ENCODE measurements at places on chromosomes 4 and X.

DNA sequence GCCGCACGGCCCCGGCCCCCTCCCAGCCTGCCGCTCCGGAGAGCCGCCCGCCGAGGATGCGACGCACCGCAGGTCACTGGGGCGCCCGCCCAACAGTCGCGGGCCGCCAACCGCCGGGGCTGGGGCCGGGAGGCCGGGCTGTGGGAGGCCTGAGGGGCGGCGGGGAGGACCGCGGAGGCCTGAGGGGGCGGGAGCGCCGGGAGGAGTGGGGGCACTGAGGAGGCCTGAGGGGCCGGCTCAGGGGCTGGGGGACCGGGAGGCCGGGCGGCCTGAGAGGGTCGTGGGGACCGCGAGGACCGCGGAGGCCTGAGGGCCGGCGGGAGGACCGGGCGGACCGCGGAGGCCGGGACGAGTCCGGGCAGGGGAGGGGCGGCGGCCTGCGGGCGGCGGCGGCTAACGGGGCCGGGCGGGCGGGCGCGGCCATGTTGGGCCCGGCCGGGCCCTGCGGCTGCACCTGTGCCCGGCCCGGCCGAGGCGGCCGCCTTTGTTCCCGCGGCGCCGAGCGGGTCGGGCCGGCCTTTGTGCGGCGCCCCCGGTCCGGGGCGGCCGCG lies 353 bp downstream of the NSD2 start:
- peak overlapping the region; percentile 59 for H3K27ac ChIP-seq
- H3K4me1 ChIP-seq: peaks cover 17% of the 10 kb centered on the region
- peak overlapping the region; percentile 86 for H3K4me3 ChIP-seq
- no peaks in the 10 kb centered on the region for H3K36me3 ChIP-seq

GRCh38 chrX:109372291-109372690 lies 109.6 kb downstream of the GUCY2F start:
- H3K36me3 ChIP-seq: no peaks in the 10 kb centered on the region
- no peak overlapping the region for H3K27ac ChIP-seq
- no peaks in the 10 kb centered on the region for H3K27me3 ChIP-seq
- H3K4me1 ChIP-seq: no peaks in the 10 kb centered on the region
- no peak overlapping the region for H3K4me3 ChIP-seq
- no peak for DNase-seq

- H3K4me1 ChIP-seq: peaks cover 22% of the 10 kb centered on the region
- H3K36me3 ChIP-seq: no peaks in the 10 kb centered on the region
- no peak overlapping the region for H3K4me3 ChIP-seq
- no peaks in the 10 kb centered on the region for H3K27me3 ChIP-seq
These were observed 7.3 kb downstream of the SEC24B start for GRCh38 chr4:109440948-109441347.

DNA sequence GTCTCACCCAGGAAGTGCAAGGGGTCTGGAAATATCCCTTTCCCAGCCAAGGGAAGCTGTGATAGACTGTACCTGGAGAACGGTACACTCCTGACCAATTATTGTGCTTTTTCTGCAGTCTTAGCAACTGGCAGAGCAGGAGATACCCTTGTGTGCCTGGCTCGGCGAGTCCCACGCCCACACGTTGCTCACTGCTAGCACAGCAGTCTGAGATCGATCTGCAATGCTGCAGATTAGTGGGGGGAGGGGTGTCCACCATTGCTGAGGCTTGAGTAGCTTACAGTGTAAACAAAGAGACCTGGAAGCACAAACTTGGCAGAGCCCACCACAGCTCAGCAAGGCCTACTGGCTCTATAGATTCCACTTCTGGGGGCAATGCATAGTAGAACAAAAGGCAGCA lies 138.5 kb downstream of the CHRDL1 start:
- DNase-seq: no peak
- no peaks in the 10 kb centered on the region for H3K4me1 ChIP-seq
- H3K27me3 ChIP-seq: no peaks in the 10 kb centered on the region
- no peak overlapping the region for H3K4me3 ChIP-seq

GRCh38 chrX:126658447-126658846 lies 105.8 kb upstream of the DCAF12L1 start:
- H3K27me3 ChIP-seq: no peaks in the 10 kb centered on the region
- H3K4me3 ChIP-seq: no peak overlapping the region
- no peaks in the 10 kb centered on the region for H3K36me3 ChIP-seq
- no peak overlapping the region for H3K27ac ChIP-seq

GRCh38 chrX:123236859-123237258 lies 52.8 kb downstream of the GRIA3 start:
- no peak overlapping the region for H3K27ac ChIP-seq
- no peak overlapping the region for H3K4me3 ChIP-seq
- no peak for DNase-seq

DNA sequence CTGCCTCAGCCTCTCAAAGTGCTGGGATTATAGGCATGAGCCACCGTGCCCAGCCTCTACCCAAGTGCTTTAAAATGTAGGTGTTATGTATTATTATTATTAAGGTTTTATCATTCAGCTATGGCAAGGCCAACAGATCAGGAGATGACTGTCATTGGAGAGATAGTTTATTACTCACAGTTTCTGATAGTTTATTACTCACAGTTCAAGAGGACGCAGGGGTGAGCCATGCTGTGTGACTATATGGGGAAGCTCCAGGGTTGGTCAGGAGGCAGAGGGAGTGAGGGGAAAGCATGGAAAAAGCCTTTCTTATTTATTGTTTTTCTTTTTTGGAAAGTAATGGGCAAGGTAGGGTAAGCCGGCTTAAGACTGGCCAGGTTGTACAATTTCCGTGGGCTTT lies 25.4 kb upstream of the ARSD start:
- no peak overlapping the region for H3K4me3 ChIP-seq
- no peaks in the 10 kb centered on the region for H3K36me3 ChIP-seq
- H3K27me3 ChIP-seq: no peaks in the 10 kb centered on the region
- no peaks in the 10 kb centered on the region for H3K4me1 ChIP-seq

DNA sequence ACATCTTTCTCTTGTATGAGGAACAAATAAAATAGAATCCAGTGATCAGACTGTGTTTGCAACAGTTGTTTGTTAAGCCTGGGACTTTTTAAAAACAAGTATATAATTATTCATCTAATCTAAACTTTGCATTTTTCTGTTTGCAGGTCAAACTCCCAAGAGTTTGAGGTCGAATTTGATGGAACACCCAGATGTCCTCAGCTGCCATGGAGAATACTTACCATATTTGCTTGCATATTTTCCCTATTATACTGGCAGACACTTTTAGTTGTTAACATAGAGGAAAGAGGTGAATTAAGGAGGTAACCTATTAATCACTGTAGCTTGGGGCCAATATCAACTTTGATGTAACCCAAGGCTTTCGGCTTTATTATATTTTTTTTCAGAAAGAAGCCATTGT lies 401.5 kb upstream of the DIPK2B start:
- no peaks in the 10 kb centered on the region for H3K27me3 ChIP-seq
- DNase-seq: no peak
- no peak overlapping the region for H3K27ac ChIP-seq
- H3K4me1 ChIP-seq: no peaks in the 10 kb centered on the region

DNA sequence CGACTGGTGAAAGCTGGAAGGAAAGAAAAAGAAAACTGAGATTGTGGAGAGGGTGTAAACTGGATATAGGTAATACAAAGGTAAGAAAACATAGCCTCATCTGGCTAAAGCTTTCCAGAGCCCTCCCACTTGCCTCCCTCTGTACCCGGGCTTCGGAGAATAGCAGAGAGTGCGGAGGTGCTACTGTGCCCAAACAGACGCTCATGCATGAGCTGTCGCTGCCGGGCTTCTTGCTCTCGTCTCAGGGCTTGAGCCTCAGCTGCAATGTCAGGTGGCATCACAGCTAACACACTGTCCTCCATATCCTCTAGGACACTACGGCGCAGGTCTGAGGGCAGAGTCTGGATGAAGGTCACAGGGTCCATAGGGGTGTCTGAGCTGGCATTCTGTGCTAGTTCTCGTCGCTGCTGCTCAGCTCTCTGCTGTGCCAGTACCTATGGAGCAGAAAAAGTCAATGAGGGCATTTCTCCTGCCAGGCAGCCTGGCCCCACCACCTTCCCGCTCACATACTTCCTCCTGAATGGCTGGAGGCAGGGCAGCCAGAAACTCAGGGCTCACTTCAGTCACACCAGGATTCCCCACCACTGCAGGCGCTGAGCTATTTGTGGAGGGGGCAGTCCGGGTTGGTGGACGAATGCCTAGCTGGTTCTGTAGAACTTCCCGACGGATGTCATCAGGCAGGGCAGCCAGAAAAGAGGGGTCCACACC lies 116.7 kb upstream of the HSD17B10 start:
- no peak overlapping the region for H3K4me3 ChIP-seq
- no peak overlapping the region for H3K27ac ChIP-seq
- H3K36me3 ChIP-seq: peaks cover 22% of the 10 kb centered on the region
- H3K4me1 ChIP-seq: no peaks in the 10 kb centered on the region

- H3K27ac ChIP-seq: no peak overlapping the region
- H3K36me3 ChIP-seq: no peaks in the 10 kb centered on the region
- H3K4me3 ChIP-seq: no peak overlapping the region
- no peak for DNase-seq
- H3K4me1 ChIP-seq: peaks cover 10% of the 10 kb centered on the region
These were observed 31.3 kb upstream of the ANXA5 start for GRCh38 chr4:121728066-121728465.

DNA sequence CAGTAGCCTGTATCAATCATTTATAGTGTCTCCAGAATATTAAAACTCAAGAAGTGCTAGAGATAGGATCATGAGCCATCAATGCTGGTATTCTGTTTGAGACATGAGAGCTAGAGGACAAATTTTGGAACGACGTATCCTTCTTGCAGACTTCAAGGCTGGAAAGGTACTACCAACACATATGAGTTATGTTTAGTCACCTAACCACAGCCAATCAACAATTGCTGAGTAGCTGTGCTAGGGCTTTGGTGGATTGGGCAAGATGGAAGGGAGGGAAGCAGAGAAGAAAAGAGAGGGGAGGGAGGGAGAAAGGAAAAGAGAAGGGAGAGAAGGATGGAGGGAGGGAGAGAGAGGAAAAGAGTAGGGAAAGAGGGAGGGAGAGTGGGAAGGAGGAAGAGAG lies 21.6 kb upstream of the RAI2 start:
- H3K36me3 ChIP-seq: no peaks in the 10 kb centered on the region
- H3K4me1 ChIP-seq: no peaks in the 10 kb centered on the region
- DNase-seq: no peak
- no peaks in the 10 kb centered on the region for H3K27me3 ChIP-seq
- H3K27ac ChIP-seq: no peak overlapping the region
- H3K4me3 ChIP-seq: no peak overlapping the region

DNA sequence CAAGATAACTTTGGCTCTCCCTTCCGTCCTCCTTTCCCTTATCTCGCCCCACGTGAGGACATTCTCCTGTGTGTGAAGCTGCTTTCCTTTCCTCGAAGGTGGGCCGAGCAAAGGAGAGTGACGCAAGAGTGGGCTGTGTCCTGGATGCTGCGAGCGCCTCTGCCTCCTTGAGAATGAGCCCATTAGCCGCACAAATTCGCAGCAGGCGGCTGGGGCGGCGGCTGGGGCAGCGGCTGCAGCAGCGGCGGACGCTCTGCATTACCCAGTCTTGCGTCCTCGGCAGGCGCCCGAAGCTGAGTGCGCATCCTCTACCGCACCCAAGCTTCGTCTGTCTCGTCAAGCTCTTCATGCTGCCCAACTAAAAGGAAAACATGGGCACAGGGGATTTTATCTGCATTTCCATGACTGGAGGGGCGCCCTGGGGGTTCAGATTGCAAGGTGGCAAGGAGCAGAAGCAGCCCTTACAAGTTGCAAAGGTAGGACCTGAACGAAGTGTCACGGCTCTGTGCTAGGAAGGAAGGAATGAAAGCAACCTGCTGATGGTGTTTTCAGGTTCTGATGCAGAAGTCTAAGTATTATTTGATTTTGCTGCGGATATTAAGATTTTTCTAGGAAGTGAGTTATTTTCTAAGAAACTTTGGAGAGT lies at the start of gene SYNPO2:
Gene SYNPO2 (plus strand): TSS at position 189 of the 646 bp plus-strand sequence. CDS start 183 bp downstream, at position 372.
- H3K36me3 ChIP-seq: no peaks in the 10 kb centered on the region
- peaks cover 8% of the 10 kb centered on the region for H3K4me1 ChIP-seq
- no peak within 1 kb of the TSS for H3K27ac ChIP-seq
- H3K4me3 ChIP-seq: peak within 1 kb of the TSS; percentile 50
- peak; percentile 76 for DNase-seq

- no peak for DNase-seq
- no peak overlapping the region for H3K27ac ChIP-seq
- H3K27me3 ChIP-seq: no peaks in the 10 kb centered on the region
- H3K4me1 ChIP-seq: no peaks in the 10 kb centered on the region
- H3K4me3 ChIP-seq: no peak overlapping the region
These were observed 96.3 kb downstream of the IQCM start for GRCh38 chr4:149719357-149719756.

DNA sequence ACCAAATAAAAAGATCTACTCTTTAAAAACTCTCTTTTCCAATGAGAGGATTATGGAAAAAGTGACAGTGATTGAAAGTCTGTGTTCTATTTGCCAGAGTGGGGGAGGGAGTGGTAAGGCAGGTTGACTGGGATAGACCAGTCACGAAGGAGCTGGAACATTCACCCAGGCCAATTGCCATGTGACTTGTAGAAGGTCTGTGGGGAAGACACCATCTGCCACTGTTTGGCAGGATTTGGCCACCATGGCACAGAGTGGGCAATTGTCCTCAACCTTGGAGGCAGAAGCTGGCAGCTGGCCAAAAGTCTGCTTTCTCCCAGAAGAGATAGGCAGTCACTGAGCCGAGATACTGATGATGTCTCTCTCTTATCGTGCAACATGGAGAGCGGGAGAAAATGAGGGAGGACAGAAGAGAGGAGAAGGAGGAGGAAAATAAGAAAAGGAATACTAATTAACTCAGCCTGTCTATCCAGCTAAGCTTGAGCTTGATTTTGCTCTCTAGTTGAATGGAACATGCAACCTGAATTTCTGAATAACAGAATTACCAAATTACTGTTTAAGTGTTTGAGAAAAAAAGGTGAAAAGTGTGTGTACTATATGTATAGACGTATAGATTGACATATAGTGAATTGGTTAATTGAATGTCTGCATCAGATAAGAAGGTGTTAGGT lies 267.1 kb downstream of the ARHGAP24 start:
- no peaks in the 10 kb centered on the region for H3K27me3 ChIP-seq
- no peaks in the 10 kb centered on the region for H3K36me3 ChIP-seq
- no peaks in the 10 kb centered on the region for H3K4me1 ChIP-seq
- no peak for DNase-seq

GRCh38 chr4:138572007-138572406 lies 329.9 kb upstream of the SLC7A11 start:
- no peak overlapping the region for H3K4me3 ChIP-seq
- no peak overlapping the region for H3K27ac ChIP-seq
- no peaks in the 10 kb centered on the region for H3K4me1 ChIP-seq
- H3K27me3 ChIP-seq: no peaks in the 10 kb centered on the region
- DNase-seq: peak; percentile 9

- no peak overlapping the region for H3K27ac ChIP-seq
- H3K4me1 ChIP-seq: no peaks in the 10 kb centered on the region
- H3K36me3 ChIP-seq: peaks cover 9% of the 10 kb centered on the region
- H3K4me3 ChIP-seq: no peak overlapping the region
- H3K27me3 ChIP-seq: no peaks in the 10 kb centered on the region
These were observed 57.0 kb downstream of the DHX15 start for GRCh38 chr4:24527371-24527770.

GRCh38 chr4:76679691-76680090 lies 218.3 kb downstream of the SOWAHB start:
- peaks cover 20% of the 10 kb centered on the region for H3K4me1 ChIP-seq
- no peak for DNase-seq
- no peak overlapping the region for H3K4me3 ChIP-seq
- H3K36me3 ChIP-seq: no peaks in the 10 kb centered on the region
- H3K27me3 ChIP-seq: no peaks in the 10 kb centered on the region
